Cardiac fibroblast (primary cell): ENCODE measurements at places on chromosomes 16 and 17.

- DNase-seq: no peak
Observed at GRCh38 chr16:28279006-28279405, 13.3 kb upstream of the SBK1 start.

DNA sequence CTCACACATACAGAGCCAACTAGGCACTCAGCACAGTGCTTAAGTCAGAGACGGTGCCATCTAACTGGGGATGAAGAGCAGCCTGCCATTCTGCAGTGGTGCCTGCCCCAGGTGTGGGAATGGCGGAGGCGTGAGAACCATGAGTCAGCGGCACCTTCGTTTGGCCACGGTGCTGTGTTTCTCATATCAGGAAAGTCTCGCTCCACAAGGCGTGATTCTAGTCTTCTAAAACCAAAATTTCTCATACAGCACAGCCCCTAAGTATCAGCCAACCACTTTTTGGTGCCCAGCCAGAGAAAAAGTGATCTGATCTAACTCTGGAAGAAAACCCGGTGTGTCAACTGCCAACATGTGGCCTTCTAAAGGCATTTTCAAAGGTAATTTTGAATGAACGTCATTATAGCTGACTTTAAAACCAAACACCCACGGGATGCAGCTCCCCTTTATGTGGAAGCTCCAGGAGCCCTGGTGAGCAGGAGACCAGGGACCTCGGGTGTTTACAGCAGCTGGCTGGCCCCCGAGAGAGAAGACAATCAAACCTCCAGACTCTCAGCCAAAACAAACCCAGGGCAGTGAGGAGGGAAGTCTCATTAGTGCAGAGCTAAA, 54.6 kb downstream of the ABCC12 start:
- DNase-seq: no peak

GRCh38 chr16:5005916-5006315, 27.8 kb downstream of the NAGPA start:
- no peak for DNase-seq

GRCh38 chr17:73947281-73947965, 256.1 kb upstream of the RPL38 start:
- DNase-seq: no peak

GRCh38 chr17:8608001-8608400, 22.5 kb downstream of the MYH10 start:
- peak; percentile 34 for DNase-seq

DNA sequence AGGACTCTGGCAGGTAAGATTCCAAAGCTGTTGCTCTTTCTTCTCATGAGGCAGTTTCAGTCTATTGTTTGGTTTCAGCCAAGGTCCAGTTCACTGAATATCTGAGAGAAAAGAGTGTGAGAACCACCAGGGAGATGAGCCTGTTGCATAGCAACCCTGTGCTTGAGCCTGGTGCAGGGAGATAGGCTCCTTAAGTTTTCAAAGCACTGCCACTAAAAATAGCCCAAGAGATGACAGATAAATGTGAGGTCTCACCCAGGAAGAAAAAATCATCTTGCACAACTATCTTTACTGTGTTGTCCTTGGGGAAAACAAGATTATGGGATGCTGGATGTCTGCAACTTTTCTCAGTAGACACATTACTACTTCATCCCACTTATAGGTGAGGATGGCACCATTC, 26.2 kb upstream of the NUDT7 start:
- no peak for DNase-seq

GRCh38 chr16:10885246-10885645, 8.2 kb downstream of the CIITA start:
- no peak for DNase-seq

DNA sequence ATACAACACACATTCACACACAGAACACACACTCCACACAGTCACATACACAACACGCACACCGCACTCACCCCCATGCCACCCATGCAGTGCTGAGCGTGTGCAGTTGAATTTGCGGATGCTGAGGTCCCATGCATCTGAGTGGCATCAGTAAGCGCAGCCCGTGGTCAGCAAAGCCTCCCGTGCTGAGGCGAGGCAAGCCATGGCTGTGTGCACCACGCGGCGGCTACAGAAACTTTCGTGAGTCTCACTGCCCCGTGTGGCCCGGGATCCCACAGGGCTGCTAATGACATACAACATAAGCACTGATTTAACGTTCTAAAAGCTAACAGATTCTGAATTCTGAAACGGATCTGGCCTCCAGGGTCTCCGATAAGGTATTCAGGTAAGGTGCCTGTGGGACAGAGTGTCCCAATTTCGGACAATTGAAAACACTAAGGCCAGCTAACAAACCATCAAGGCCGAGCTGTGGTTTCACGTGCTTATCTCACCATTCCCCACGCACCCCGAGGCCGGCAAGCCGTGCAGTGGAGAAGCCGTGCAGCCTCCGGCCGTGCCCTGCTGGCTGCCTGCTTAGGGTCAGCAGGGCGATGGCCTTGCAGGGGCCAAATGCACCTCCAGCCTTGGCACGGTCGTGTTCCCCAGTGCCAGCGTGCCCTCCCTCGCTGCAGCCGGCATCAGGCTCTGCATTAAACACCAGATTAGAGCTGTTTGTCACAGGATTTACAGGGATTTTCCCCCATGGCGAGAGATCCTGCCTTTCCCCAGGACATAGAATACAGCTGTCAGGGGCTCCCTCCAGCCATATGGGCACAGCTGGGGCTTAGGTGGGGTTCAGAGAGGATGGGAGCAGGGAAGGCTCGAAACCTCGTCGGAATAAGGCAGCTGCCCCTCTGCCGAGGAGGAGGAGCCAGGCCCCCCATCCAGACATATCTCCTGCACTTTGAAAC, 191.7 kb downstream of the C16orf95 start:
- no peak for DNase-seq

GRCh38 chr17:75645501-75645888, 12.3 kb downstream of the SMIM5 start:
- no peak for DNase-seq

- DNase-seq: peak; percentile 51
Observed at GRCh38 chr17:48215583-48216139, 108.1 kb downstream of the SNX11 start.

GRCh38 chr16:70495425-70496182, 27.8 kb downstream of the COG4 start:
- no peak for DNase-seq

DNA sequence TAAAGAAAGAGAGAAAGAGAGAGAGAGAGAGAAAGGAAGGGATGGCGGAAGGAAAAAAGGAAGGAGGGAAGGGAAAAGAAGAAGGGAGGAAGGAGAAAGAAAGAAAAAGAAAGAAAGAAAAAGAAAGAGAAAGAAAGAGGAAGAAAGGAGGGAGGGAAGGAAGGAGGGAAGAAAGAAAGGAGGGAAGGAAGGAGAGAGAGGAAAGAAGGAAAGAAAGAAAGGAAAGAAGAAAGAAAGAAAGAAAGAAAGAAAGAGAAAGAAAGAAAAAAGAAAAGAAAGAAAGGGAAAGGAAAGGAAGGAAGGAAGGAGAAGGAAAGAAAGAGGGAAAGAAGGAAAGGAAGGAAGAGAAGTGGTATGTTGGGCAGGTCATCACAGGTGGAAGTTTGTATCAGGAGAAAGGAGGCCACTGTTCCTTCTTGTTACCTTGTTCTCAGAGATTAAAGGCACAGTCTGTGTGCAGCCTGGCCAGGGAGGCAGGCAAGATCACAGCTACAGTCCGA, 19.3 kb downstream of the SLC35G3 start:
- no peak for DNase-seq

DNA sequence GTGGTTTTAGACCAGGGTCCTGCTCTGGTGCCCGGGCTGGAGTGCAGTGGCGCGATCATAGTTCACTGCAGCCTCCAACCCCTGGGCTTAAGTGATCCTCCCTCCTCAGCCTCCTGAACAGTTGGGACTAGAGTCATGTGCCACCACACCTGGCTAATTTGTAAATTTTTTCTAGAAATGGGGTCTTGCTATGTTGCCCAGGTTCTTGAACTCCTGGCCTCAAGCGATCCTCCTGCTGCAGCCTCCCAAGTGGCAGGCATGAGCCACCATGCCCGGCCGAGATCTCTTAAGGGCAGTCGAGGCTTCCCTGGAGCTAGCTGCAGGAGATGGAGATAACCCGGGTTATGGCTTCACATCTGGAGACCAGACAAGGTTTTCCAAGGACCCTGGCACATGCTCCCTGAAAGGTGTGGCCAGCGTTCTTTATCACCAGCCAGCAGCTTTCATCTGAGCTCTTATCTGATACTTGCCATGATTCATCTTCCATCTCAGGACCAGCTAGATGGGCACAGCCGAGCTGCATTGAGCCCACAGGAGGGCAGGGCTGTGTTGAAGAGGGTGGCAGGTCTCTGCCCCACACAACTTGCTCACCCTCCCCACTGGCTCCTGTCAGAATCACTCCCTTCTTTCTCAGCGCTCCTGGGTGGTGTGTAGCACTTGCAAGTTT, 28.6 kb downstream of the SCNN1B start:
- no peak for DNase-seq

- no peak for DNase-seq
Observed at GRCh38 chr17:42675965-42676423, 800 bp downstream of the PLEKHH3 start.

GRCh38 chr16:89040861-89041570, 52.6 kb upstream of the ACSF3 start:
- no peak for DNase-seq

DNA sequence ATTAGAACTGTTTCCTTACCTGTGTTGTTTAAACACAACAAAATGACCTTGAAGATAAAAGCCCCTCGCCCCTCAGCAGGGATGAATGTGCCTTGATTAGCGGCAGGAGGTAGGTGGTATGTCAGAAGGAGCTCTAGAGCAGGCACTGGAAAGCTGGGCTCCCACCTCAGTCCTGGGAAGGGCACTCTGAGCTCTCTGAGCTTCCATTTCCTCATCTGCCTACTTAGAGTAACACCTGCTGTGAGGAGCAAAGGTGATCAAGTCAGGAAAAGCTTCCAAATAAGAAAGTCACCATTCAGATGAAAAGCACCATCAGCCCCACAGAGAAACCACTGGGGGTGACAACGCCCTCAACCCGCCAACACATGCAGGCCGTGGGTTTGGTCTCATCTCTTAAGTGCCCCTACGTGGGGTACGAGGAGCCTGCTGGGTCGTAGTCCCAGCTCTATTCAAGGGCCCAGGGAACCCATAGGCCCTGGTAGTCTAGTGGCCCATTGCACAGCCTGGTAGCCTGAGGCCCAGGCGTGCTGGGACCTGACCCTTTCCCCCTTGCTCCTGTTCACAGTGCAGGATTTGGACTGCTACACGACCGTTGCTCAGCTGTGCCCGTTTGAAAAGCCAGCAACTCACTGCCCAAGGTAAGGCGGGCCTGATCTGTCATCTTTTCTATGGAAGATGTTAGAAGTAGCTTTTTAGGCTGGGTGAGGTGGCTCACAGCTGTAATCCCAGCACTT, 57.3 kb downstream of the CRISPLD2 start:
- no peak for DNase-seq
